ENCODE measurements at places on chromosomes 16 and 17. TPM values are rescaled to one million over a fixed set of nuclear protein-coding genes. Genes with fewer than 3 reads are reported as not detected.

CDRT15L2 gene
- polyA plus RNA-seq: not detected

GAS2L2 gene
- polyA plus RNA-seq: not detected

VASN gene
- 11.0 TPM for polyA plus RNA-seq

PRCD gene
- 2.5 TPM for polyA plus RNA-seq

CETP gene
- 10.1 TPM for polyA plus RNA-seq

ZPBP2 gene
- polyA plus RNA-seq: not detected

AANAT gene
- polyA plus RNA-seq: not detected

SGF29 gene
- polyA plus RNA-seq: 16.7 TPM

Measured in muscle of back (tissue), 13 donors.